ENCODE measurements at places on chromosomes 16 and 17.

DNA sequence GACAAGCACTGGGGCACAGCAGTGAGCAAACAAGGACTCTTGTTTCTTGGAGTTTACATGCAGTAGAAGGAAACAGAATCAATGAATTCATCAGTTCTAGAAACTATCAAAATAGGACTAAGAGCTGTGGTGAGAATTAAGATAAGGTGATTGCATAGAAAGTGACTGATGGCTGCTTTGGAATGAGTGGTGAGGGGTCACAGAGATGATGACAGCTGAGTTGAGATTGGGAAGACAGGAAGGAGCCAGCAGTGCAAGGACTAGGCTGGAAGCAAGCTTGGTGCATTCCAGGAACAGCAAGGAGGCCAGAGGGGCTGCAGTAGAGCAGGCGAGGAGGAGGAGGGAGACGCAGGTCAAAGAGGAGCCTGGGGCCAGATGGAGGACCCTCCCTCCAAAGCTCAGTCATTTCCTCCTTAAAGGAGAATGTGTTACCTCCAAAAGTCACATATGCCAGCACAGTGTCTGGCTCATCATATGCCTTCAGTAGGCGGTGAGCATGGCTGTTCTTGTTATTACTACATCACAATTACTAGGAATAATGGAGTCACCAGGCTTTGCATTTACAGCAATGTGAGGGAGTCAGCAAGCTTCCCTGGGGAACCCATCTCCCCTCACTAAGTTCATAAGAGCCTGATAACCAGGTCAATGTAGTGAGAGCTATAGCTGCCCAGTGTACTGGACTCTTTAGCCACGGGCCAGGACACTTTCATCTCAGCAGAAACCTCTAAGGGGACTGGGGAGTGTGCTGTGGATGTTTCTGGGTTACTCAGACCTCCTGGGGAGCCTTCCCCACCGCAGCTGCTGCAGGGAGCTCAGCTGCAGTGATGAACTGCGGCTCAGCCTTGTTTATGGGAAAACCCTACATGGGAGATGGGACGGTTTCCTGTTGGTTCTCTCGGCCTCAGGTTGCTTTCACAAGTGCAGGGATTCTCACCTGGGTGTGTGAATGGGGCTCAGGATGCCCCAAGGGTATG, 157.2 kb downstream of the SEC14L1 start:
- DNase-seq, result no peak

DNA sequence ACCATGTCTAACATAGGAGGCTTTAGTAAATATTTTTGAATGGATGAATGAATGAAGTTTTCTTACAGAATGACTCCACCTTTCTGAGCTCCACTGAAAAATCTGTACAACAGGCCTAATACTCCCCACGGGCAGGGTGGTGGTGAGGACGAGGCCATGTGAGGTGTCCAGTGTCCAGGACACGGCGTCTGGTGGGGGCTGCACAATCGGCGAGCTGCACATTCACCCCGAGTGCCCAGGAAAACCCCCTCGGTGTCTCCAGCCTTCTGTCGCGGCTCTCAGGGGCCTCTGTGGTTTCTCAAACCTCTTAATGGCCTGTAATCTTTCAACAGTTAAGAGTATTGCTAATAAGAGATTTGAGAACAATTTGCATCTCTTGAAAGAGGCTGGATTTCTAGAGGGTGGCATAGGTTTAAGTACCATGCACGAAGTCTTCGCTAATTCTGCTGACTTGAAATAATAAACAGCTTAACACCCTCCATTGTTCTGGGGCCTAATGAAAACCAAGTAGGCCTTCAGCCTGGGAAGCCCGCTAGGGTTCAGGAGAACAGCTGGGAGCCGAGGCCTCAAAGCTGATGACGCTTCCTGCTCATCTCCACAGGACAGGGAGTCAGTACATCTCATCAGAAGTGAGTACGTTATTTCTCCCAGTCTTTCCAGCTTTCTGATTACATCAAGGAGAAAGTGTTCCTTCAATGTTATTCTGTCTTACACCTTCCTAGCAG, 304.6 kb upstream of the FOXF1 start:
- no peak for DNase-seq

GRCh38 chr16:77306075-77306474, 106.9 kb downstream of the SYCE1L start:
- no peak for DNase-seq

- DNase-seq, result no peak
These were observed 220.5 kb downstream of the PARN start for GRCh38 chr16:14409563-14409962.

- DNase-seq, result no peak
These were observed 421.5 kb downstream of the SLC39A11 start for GRCh38 chr17:72671016-72671415.

DNA sequence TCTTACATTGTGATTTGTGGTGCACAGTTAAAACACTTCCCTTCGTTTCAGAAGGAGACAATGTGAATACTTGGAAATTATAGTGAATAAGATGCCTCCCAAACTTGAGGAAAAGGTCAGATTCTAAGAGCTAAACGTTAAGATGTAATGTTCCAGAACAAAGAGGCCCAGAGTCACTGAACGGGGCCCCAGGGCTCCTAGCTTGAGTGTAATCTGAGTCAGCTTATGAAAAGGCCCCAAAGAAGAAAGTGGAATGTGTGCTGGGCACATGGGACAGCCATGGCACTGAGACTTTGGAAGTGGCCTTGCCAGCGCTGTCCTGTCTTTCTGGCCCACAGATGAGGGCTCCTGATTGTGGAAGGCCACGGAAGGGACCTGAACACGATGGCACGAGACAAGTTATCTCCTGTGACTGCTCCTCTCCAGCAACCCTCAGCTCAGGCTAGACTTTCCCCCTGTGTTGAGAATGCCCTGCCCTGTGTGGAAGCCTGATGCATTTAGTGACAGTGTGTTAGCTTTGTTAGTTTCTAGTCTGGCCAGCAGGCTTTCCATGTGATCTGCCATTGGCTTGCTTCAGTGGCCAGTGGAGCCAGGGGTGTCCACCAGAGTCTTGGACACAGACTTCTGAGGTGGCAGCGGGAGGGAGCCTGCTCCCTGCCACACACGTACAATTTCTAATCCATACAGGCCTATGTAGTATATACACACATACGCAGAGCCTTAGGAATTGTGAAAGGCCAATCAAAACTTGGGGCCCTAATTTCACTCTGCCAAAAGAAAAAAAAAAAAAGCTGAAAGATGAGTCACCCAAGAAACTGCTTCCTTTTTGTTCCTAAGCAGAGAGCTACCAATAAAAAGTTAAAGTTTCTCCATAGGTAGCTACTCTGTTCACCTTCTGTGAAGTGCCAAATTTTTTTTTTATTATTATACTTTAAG, 13.1 kb downstream of the SPATA33 start:
- DNase-seq, result no peak

DNA sequence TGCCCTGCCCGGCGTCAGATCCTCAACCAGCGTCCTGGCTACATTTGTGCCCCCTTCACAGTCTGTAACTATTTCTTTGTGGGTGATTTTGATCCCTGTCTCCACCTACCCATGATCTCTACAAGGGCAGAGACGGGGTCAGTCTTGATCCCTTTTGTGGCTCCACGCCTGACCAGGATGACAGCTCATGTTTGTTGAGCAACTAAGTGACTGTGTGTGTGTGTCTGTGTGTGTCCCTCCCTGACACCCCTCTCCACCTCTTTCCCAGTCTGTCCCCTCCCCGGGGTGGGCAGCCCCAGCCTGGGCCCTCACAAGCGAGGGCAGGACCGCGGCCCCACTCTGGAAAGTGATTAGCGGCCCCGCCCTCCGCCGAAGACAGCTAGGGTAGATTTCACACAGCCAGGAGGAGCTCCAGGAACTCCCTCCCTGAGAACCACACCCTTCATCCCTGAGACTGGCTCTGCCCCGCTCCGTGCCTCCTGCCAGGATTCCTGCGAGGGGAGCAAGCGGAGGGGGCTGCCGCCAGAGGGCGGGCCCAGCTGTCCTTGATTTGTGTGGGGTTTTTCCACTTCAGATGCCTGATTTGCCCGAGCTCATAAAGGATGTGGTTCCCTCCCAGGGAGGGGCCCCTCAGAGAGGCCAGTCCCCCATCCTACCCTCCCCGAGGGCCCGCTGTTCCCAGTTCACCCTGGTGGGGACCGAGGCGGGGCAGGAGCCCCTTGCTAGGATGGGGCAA, 5.3 kb upstream of the HS3ST6 start:
- DNase-seq, result no peak

- no peak for DNase-seq
These were observed 5.7 kb upstream of the B9D1 start for GRCh38 chr17:19368229-19368628.

DNA sequence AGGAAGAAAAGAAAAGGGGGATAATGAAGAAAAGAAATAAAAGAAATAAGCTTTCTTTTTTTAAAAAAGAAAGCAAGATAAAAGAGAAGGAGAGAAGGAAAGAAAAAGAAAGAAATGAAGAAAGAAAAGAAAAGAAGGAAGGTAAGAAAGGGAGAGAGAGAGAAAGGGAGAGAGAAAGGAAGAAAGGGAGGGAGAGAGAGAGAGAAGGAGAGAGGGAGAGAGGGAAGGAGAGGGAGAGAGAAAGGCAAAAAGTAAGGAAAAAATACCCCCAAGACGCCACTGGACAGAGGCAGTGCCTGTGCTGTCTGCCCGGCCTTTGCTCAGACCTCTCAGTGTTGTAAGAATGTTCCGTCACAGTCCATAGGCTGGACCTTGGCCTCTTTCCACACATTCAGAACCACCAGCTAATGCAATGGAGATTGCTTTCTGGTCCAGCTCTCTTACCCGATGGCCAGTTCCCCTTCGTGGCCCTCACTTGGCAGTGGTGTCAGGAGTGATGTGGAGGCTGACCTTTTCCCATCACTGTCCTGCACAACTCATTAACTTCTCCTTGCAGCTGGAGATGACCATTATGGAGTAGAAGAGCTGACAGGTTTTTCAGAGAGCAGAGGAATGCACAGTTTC, 14.3 kb upstream of the HNF1B start:
- no peak for DNase-seq

DNA sequence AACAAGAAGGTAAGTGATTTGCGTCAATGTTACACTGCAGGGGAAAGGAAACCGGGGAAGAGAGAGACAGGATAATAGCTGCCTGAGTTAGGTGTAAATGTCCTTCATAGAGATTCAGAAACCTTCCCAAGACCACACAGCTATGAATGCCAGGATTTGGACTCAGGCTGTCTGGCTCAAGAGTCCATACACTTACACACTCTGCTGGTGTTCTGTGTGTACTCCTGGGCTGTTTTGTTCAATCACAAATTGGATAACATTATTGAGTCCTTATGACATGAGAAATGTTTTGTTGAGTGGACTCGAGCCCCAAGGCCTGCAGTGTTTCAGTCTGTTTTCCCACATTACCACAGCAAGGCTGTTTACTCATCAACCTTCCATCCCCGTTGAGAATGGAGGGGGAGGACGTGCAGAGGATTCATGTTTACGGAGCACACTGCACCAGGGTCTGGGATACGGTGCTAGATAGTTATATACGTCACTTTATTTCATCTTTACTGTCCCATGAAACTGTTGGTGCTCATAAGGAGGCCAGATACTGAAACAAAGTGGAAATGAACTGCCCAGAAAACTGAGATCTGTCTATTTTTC, 450.8 kb downstream of the HAPSTR1 start:
- DNase-seq, result no peak

- DNase-seq, result no peak
These were observed 46.5 kb upstream of the CDRT4 start for GRCh38 chr17:15513856-15514459.

GRCh38 chr17:43027091-43028032, 2.3 kb downstream of the RND2 start:
- DNase-seq, result no peak

DNA sequence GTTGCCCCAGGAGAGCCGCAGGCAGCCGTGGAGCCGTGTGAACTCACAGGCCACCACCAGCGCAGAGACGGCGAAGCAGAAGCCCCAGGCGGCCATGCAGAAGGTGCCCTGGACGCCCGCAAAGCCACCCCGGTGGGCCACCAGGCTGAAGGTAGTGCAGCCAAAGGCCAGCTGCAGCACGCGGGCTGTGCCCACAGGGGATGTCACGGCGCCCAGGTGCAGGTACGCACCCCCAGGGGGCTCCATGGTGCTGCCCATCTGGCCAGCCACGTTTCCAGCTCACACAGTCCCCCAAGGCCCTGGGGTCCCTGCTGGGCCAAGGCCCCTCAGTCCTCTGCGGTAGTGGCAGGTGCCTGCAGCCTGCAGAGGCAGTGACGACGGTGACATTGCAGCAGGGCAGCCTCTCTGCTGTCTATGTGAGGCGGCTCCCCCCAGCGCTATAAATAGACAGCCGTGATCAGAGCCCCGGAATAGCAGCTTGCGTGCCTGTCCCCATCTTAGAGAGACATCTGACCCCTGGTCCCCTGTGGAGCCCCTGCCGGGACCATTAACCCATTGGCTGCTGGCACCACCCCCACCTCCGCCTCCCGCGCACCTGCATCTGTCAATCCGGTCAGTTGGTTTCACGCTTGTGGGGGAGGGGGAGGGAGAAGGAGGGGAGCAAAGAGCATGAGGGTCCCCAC, 4.5 kb upstream of the PYCR1 start:
- no peak for DNase-seq

DNA sequence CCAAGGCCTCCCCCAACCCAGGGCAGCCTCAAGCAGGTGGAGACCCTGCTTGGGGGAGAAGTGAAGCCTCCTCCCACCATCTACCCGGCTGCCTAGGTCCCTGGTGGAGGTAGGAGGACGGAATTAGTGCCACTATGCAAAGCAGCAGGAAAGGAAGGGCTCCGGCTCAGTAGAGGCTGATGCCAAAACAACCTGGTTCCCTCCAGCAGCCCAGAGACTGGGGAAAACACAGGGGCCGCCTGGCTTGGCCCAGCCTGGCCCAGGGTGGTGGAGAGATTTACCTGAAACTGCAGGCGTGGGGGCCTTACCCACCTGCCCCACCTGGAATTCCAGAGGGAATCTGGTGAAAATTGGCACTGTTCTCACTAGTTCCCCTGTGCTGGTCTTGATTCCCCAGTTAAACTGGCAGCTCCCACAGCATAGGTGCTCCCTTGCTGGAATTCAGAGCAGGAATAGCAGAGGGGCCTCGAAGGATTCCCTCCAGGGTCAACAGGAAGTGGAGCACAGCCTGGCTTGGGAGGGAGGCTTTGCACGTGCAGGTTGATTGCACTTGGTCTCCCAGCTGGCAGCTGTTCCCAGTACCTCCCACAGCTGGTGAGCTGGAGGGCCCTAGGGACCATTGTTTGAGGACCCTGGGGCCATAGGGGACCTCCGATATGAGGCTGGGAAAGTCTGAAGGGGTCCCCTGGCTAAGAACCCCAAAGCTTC, 4.5 kb downstream of the CD79B start:
- DNase-seq, result no peak

DNA sequence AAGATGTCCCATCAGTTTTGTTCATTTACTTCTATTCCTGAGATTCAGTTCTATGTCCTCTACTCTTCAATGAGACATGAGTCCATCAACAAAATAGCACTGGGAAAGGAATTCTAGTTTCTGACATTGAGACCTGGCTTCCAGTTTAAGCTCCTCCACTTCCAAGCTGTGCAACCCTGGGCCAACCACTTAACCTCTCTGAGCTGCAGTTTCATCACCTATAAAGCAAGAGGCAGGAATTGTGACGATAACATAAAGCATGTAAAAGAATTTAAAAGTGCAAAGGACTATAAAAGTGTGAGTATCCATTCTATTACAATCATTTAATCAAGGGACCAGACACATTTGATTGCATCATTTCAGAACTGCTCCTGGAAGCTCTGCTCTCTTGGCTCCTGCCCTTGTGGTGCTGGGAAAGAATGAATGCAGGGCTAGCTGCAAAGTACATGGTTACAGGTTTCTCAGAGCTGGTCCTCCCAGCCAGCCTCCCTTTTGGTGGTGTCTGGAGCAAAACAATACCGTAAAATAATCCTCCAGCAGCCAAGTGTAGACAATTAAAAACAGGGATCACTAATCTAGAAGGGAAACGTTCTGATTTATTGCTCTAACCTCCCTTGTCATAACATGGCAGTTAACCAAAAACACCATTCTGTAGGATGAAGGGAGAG, 113.9 kb downstream of the VPS53 start:
- DNase-seq, result no peak

GRCh38 chr17:81217491-81217890, 5.3 kb downstream of the CEP131 start:
- DNase-seq, result no peak

Data from esophagus squamous epithelium (tissue), 5 donors.